ENCODE measurements at places on chromosomes 6 and 20. TPM values are rescaled to one million over a fixed set of nuclear protein-coding genes. Genes with fewer than 3 reads are reported as not detected.

Gene SLC22A16
- total RNA-seq = 0.17 TPM

Gene C6orf15
- not detected for total RNA-seq

Gene ZBTB46
- total RNA-seq = 1.2 TPM

Gene LRFN2
- not detected for total RNA-seq

Gene ABCF1
- 31.1 TPM for total RNA-seq

Gene RBBP8NL
- total RNA-seq = not detected

Gene SRMS
- not detected for total RNA-seq

Gene TIAM2
- total RNA-seq = 7.7 TPM

Gene ECT2L
- total RNA-seq = not detected

Gene C20orf202
- total RNA-seq = not detected

Gene NUS1
- 17.7 TPM for total RNA-seq

Gene WFDC12
- not detected for total RNA-seq

Gene BPI
- total RNA-seq = not detected

Gene TBXT
- not detected for total RNA-seq

Gene TMEM244
- not detected for total RNA-seq

Gene ZGPAT
- 24.7 TPM for total RNA-seq

Gene ANKRD66
- total RNA-seq = not detected

Gene GFRA4
- total RNA-seq = not detected

Gene DCBLD1
- total RNA-seq = 48.2 TPM

Gene RCAN2
- total RNA-seq = 2.0 TPM

Gene CCM2L
- total RNA-seq = not detected

Gene APCDD1L
- total RNA-seq = 4.2 TPM

Gene HRH3
- total RNA-seq = not detected

Gene COMMD7
- total RNA-seq = 31.4 TPM

Gene POM121L2
- total RNA-seq = not detected

Gene PSMG4
- total RNA-seq = 29.4 TPM

Gene PRICKLE4
- not detected for total RNA-seq

Gene C6orf163
- total RNA-seq = 0.34 TPM
